ENCODE measurements at places on chromosomes 13 and 19.
A peak's percentile ranks its signal among the peaks of the same experiment; 100 is the strongest.

- no peak for DNase-seq
These were observed 80.4 kb downstream of the DHRS12 start for GRCh38 chr13:51723529-51723928.

DNA sequence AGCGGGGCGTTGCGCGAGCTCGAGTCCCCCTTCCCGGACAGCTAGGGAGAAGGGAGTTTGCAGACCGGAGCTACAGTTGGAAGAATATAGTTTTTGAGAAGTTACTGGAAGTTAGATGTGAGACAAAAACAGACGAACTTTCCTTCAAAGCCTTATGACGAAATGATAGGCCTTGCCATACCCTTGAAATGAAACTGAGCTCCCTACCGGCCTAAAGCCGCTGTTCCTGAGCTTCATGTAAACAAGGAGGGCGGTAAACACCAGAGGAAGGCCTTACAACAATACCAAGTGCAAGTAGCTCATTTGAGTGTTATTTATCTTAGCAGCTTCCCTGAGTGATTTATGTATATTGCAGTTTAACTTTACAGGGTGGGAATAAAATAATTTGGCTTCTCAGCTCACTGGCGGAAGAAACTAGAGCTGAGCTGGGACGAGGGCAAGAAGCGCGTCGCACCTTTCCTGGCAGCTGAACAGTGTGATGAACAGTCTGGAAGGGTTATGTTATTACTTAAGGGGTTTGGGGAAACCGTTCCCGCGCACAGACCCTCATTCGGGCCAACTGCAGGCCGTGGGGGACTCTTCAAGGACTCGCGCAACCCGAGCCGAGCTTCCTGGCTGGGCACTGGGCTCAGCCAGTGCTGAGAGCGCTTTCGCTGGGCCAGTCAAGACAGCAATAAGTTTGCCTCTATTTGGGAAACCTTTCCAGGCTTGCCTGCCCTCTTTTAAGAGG lies 111.2 kb downstream of the KCNRG start:
- DNase-seq, result no peak

- no peak for DNase-seq
These were observed 109.3 kb upstream of the MLNR start for GRCh38 chr13:49110913-49111170.

GRCh38 chr13:27396252-27396846 lies 28.1 kb upstream of the GTF3A start:
- no peak for DNase-seq

- no peak for DNase-seq
These were observed 25.4 kb downstream of the ZNF90 start for GRCh38 chr19:20103091-20103740.

DNA sequence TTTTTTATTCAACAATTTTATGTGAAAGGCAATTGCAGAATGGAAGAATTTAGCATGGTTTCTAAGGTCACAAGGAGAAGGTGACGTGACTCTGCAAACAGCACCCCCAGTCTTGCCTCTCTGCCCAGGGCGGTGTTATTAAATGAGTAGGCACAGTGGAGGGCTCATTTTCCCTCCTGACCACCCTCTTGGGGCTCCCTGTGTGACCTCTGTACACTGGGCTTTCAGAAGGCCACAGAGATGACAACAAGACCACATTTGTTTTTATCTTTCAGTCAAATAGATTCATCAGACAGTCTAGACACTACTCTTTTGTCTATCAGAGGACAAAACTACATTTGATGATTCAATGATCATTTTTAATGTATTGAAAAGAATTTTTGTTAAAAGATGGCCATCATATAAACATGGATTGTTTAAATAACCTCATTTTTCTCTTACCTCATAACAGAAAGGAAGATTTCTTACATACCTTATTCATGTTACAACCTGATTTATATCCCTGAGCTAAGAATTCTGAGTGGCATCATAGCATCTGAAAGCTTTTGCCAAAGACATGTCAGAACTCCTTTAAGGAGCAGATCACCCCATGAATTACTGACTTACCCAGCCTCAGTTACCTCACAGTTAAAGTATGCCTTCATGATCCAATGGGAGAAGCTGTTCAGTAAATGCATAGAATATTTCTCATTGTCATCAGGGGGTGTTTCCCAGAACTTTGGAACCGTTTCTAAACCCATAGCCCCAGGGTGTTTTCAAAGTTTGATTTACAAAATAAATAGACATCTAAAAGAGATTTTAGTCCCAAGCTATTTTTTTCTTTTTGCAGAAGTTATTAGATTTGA lies 184.0 kb upstream of the RFC3 start:
- DNase-seq, result no peak

DNA sequence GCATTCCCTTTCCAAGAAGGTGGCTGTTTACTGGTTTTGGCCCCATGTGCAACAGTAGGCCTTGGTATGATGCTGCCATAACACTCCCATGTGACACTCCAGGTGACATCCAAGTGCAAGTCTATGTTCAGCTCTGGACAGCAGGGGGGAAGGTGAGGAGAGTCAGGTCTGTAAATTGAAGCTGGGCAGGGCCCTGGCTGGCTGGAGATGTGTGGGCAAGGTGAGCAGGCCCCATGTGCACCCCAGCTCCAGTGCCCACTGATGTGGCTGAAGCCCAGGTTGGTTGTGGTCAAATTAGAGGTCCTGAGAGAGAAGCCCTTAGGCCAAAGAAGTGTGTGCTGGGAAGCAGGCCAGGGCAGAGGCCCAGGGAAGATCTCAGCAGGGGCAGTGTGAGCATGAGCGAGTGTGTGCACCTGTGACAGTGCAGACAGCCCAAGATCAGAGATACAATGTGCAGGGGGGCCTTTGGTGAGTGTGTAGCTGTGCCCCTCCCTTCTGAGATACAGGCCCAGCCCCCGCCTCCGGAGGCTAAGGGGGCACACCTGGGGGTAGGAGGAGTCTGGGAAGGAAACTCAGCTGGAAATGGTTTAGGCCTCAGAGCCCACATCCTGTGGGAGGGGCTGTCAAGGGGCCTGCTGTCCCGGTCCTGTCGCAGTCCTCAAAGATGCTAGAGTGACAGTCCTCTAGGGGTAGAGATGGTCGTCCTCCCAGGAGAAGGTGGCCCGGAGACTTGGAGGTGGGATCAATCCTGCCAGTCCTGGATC lies 18.6 kb downstream of the DEDD2 start:
- peak; percentile 77 for DNase-seq

- no peak for DNase-seq
These were observed 12.5 kb upstream of the KCNN1 start for GRCh38 chr19:17954401-17954800.

DNA sequence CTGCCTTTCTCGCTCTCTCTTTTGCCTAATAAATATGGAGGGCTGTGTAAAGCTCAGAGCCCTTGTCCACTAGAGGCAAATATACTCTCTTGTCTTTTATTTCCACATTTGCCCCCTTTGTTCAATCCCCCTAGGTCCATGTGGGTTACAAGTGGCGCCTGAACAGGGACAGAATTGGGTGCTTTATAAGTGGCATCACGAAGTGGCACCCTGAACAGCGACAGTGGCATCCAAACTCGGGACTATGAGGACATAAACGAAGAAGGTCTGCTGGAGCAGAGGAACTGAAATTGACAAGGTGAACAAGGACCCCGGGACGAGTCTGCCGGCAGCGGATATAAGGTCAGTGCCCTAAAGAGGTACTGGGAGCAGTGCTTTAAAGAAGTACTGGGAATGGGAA lies 4.3 kb upstream of the ZNF610 start:
- DNase-seq, result no peak

DNA sequence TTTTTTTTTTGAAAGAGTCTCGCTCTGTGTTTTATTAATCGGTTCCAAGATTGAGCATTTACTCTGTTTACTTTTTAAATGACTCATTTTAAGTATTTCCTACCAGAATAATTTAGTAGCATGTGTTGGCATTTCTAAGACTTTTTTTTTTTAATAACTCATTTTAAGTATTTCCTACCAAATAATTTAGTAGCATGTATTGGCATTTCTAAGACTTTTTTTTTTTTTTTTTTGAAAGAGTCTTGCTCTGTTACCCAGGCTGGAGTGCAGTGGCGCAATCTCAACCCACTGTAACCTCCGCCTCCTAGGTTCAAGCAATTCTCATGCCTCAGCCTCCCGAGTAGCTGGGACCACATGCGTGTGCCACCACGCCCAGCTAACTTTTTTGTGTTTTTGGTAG lies 13.1 kb downstream of the SETDB2 start:
- DNase-seq, result no peak

DNA sequence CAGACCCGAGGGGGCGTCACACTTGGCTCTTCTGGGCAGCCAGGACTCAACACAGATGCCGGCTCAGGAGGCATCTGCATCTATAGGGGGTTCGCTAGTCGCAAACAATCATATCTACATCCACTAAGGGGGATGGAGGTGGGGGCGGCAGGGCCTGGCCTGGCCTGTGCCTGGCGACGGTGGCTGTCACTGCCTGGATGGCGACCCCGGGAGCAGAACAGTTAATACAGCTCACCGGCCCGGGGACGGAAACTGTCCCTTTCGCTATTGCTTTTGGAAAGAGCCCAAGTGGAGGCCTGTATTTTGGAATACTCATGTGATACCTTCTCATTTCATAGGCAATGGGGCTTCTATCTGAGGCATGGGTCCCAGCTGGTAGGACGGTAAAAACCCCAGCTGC lies 17.7 kb downstream of the SGTA start:
- no peak for DNase-seq

- no peak for DNase-seq
These were observed 2.7 kb downstream of the KLF5 start for GRCh38 chr13:73061473-73061872.

- DNase-seq, result no peak
These were observed 6.8 kb downstream of the ELL start for GRCh38 chr19:18514800-18515682.

DNA sequence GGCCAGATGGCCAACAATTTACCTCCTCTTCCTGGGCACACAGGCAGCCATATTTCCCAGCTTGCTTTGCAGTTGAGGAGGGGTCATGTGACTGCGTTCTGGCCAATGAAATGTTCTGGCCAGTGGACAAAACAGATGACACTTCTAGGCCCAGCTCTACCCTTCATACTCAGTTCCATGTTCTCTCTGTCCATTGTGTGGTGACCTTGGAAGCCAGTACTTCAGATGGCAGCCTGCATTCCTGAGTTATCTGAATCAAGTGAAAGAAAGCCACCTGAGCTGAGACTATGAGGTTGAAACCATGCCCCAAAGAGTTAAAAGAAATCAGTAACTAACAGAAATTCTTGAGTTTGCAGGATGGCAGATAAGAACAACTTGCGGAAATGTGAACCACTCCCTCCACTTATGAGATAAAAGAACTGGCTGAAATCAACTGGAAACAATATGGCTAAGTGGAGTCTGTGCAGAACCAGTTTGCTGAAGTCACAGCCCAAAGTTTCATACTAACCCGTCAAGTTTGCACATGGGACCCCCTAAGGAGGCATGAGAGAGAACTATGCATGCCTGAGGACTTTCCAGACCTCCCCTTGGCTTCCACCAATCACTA lies 8.1 kb downstream of the FAM187B start:
- DNase-seq, result no peak

GRCh38 chr13:44649104-44649428 lies 72.9 kb upstream of the TSC22D1 start:
- DNase-seq, result peak; percentile 62

GRCh38 chr19:14073925-14074838 lies 1.6 kb downstream of the MISP3 start:
- no peak for DNase-seq

DNA sequence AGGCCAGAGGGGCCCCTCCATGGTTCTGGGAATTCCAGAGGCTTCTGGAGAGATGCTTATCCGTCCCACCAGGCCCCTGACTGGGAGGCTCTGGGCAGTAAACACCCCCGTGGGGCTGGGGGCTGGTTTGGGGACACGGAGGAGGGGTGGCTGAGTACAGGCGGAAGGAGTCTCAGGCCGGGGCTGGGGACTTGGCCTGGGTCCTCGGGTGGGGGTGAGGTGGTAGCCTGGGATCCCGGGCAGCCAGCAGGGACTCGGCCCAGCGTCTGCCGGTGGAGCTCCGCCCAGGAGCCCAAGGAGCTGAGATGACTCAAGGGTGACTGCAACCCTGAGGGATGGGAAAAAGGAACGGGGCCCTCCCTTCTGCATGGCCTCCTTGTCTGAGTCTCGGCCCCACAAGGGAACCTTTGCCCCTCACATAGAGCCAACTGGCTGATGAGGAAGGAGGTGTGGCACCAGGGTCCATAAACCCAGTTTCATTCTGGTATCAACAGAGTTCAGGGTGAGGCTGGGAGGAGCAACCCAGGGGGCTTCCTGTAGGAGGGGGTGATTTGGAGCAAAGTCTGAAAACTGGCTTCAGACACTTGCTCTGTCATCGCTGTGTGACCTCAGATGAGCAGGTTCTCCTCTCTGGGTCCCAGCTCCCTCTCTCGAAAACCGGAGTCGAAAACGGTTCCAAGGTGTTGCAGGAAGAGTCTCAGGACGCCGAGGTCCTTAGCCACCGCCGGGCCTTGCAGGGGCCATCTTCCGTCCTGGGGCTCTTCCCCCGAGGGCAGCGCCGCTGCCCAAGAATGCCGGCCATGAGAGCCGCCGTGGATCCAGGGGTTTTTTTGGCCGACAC lies 809 bp downstream of the MISP start:
- DNase-seq, result no peak

- no peak for DNase-seq
These were observed 127.7 kb upstream of the EDNRB start for GRCh38 chr13:78046331-78046730.

DNA sequence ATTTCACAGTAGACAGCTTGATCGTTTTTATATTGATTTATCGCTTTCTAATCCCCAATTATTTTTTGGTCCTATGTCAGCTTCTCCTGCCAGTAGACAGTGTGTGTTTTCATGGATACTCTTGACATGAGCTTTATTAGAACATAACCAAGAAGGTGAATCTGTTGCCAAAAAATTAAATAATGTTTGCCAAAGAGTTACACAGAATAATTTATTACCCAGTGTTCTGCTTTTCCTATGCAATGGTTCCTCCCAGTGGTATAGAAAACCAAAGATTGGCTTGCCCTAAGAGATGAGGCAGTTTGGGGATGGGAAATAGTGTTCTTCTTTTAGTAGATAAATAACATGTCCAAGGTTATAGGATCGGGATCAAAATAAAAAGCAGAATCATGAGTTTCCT lies 8.5 kb upstream of the FRY start:
- no peak for DNase-seq

DNA sequence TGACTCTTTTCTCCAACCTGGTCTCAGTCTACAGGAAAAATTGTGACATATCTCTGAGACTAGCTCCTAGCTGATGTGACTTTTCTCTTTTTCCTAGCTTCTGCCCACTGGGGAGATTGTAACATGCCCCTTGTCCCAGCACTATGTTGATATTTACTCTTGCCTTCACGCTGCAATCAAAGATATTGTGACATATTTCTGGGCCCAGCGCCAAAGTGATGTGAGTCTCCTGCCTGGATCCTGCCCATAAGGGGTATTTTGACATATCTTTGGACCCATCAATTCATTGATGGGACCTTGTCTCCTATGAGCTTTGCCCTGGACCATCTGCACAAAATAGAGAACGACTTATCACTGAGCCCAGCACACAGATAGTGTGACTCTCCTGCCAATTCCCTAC lies 41.1 kb downstream of the ZNF729 start:
- DNase-seq, result no peak
